ENCODE measurements at places on chromosomes 6 and 20.

DNA sequence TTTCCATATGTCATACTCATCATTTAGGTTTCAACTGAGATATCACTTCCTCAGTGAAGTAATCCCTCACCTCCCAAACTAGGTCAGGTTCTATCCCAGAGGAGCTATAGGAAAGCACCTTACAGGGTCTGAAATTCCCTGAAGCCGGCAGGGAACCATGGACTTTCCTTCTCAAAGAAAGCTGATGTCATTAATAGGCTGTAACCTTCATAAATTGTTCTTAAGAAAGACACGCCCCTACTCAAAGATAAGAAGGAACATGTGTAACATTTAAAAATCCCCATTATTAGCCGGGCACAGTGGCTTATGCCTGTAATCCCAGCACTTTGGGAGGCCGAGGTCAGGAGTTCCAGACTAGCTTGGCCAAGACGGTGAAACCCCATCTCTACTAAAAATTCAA is 50.0 kb upstream of the RNGTT start:
- no peak for DNase-seq

- no peak for DNase-seq
Measured at GRCh38 chr20:37892001-37892400, 10.9 kb upstream of the VSTM2L start.

- no peak for DNase-seq
Measured at GRCh38 chr6:148760258-148760534, 13.4 kb downstream of the UST start.

- DNase-seq: no peak
Measured at GRCh38 chr6:157954150-157955117, 27.2 kb upstream of the SYNJ2 start.

DNA sequence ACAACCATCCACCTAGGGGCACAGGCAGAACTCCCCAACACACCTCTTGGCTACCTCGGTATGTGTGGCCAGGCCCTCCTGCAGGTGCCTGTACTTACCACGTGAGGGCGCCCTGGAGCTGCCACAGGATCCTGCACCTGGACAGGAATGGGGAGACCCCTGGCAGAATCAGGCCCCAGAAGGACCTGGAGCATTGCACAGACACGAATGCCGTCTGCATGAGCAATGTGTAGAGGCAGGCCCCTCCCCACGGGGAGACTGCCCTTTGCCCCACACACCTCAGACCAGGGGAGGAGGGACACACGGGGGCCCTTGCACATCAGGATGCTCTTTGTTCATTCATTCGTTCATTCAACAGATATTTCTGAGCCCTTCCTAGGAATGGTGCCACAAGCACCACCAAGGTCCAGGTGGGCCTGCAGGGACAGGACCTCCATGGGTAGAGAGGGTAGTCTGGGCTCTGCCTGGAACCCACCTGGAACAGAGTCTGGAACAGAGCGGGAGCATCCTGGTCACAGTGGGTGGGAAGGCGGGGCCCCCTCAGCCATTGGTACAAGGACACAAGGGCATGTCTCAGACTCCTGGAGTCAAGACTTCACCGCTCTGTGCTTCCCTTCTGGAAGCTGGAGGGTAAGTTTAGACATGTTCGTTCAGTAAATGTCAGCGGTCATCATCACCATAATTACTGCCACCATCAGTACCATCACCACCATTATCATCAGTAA is 32.3 kb downstream of the YTHDF1 start:
- peak; percentile 45 for DNase-seq

GRCh38 chr6:139981768-139982181 is 607.3 kb upstream of the CITED2 start:
- DNase-seq: no peak

GRCh38 chr6:136669299-136669699 is 119.1 kb upstream of the MAP7 start:
- no peak for DNase-seq

DNA sequence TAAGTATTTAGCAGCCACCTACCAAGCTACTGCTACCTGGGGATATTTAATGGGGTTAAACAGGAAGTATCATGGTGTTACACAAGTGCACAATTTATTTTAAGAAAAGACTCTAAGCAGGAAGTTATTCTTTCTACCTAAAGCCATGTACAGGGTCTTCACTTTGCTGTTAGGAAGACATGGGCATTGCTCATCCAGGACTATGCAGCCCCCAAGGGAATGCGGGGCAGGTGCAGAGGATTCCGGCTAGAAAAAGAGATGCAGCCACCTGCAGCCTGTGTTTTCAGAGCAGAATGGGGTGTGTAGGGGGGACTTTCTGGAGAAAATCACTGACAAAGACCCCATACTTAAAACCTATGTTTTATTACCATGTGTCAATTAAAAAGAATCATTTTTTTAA is 399.1 kb upstream of the NOX3 start:
- no peak for DNase-seq

- no peak for DNase-seq
Measured at GRCh38 chr6:168377484-168377855, 57.9 kb upstream of the DACT2 start.

GRCh38 chr6:160427312-160428068 is 79.3 kb downstream of the SLC22A3 start:
- no peak for DNase-seq

GRCh38 chr6:73460056-73460455 is 1.5 kb upstream of the MTO1 start:
- no peak for DNase-seq

DNA sequence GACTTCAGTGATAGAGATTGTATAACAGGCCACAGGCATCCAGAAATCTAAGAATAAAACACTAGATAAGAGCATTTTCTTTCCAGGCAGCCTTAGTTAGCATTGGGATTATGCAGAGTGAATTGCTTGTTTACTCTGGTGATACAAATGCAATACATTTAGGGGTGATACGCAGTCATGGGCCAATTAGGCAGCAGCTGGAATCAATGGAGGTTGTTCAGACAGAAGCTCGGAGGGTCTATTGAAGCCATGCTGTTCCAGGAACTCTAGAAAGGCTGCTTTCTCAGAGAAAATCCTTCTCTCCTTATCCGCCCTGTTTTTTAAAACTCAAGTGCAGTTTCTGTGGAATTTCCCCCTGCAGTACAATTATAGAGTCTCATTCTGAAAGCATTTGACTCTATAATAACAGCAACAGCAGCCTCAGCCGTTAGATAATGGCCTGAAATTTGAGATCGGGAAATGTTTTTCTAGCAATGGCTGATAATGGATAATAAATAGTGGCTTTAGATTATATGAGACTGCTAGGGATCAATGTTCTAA is 364.3 kb upstream of the HS3ST5 start:
- no peak for DNase-seq

DNA sequence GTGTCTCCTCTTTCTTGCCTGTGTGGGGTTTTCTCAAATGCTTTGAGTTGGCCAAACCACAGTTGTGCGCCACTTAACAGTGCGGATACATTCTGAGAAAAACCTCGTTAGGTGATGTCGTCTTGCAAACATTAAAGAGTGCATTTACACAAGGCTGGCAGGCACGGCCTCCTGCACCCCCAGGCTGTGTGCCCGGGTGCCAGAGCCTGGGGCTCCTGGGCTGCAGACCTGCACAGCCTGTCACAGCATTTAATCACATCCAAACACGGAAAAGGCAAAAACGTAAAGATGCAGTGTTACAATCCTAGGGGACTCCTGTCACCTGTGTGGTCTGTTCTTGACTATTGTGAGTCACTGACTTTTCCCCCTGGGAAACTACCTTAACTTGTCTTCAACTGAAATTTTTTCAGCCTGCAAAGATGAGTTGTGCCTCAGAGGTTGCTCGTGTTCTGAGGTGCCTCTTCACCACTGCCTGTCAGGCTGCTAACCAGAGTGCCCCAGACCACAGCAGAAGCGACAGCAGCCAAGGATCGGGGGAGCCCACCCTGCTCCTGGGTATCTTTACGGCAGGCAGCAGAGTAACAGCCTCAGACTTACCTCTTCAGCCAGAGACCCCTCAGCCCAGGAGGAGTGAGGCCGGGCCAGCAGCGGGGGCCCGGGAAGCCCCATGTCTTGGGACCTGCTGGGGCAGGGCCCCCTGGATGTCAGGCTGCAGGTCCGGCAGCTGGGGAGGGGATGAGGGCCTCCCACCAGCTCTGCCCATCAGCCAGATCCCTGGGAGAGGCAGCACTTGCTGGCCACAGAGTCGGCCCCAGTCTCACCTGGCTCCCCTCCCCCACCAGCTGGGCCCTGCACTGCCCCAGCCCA is 683 bp upstream of the C20orf204 start:
- DNase-seq: no peak

- DNase-seq: no peak
Measured at GRCh38 chr6:48184648-48185047, 73.7 kb upstream of the PTCHD4 start.

- peak; percentile 51 for DNase-seq
Measured at GRCh38 chr6:47375426-47375825, 65.7 kb upstream of the TNFRSF21 start.

DNA sequence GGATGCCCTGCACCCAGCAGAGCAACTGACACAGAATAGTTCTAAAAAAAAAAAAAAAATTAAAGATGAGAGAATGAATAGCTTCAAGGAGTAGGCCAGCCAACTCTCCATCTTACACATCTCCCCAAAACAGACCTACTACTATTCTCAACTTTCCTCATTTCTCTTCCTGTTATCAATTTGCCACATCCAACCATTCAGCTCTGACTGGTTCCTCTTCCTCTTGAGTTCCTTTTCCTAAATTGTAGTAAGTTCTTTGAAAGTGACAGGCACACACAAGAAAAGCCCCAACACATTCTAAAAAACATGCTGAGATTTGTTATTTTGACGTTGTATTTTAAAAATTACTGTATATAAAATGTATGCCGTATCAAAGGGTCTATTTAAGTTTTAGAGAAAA is 117.2 kb downstream of the PDSS2 start:
- DNase-seq: peak; percentile 50

- peak; percentile 99 for DNase-seq
Measured at GRCh38 chr6:37050045-37050853, 44.8 kb downstream of the FGD2 start.

DNA sequence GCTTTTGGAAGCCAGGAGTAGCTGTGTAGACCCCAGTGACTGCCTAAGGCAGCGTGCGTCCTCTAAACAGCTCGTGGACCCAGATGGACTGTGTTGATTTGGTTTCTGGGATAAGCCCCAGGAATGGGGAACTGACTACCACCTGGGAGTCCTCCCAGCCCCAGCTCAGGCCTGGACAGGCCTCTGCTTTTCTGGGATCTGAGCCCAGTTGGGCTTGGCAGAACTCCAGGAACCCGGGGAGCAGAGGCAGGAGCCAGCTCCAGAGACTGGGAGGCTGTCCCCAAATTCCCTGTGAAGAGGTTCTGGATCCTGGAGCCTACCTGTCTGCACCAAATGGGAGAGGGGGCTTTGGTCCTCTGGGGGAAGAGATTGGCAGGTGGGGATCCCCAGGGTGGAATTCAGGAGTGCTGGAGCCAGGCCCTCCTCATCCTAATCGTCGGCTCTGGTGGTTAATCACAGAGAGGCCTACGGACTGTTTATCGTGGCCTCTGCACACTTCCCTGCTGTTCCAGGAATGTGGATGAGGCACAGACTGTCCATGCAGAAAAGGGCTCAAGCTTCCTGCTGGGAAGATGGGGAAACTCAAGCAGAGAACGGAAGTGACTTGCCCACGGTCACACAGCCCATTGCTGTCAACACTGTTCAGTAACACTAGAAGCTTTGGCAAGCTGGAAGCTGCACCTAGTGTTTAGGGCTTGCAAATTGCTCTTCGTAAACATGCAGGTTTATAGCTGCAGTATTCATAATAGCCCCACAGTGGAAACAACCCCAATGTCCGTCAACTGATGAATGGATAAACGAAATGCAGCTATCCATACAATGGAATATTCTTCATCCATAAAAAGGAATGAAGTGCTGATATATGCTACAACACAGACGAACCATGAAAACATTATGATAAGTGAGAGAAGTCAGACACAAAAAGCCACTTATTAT is 100.6 kb downstream of the KCNB1 start:
- DNase-seq: no peak

GRCh38 chr20:16314320-16314719 is 258.9 kb downstream of the KIF16B start:
- no peak for DNase-seq

GRCh38 chr6:133992992-133993680 is 40.1 kb downstream of the TBPL1 start:
- DNase-seq: no peak

DNA sequence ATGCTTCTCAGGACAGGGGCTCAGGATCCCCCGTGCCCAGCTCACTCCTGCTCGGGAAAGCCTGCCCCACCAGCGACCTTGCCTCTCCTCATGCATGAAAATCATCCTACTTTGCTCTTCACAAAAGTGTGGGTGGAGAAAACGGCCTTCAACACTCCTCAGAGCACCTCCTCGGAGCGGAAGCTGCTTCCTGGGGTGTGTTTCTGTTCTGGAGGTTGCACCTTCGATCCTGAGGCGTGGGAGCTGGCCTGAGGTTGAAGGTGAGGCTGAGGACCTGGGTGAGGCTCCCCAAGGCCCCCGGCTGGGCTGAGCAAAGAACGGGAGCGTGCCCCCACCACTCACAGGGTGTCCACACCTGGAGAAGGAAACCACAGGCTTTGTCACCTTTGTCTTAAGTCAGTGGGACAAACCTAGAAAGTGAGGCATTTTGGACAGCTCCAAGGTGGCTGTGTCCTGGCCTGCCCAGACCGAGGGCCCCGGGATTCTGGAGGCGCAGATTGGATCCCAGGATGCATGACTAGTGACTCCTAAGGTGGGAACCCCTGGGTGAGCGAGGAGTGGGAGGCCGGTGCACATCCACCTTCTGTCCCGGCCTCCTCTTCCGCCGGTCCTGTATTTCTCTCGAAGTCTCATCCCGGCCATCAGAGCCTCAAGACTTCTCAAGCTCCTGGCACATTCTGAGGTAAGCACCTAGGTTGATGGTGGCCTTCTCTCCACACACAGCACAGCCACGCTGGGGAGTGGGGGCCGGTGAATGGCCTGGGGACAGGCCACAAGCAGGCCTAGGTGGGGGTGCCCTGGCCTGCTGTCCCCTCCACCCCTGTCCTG is 104.7 kb downstream of the TMEM242 start:
- no peak for DNase-seq

DNA sequence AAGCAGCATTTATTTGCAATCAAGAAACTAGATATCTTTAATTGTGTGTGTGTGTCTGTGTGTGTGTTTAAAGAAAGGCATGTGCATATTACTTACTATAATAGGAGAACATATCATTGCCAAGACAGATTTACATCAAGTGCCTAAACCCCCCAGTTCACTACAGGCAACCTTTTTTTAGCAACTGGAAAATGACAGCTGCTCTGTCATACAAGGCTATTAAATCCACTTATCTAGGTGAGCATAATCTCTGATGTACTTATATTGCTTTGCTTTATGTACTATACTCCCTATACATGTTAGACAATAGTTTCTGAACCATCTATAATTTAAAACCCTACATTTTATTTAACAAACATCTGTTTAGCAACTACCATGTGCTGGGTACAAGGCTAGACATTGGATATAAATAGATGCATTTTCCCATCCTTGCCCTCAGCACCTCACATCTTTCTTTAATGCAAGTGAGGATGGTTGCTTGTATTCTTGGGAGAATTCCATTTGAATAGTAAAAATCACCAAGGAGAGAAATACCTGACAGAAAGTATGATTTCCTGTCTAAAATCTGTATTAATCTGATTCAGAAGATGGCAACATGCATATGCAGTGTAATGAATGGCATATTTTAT is 398.3 kb downstream of the LAMA2 start:
- no peak for DNase-seq

- peak; percentile 61 for DNase-seq
Measured at GRCh38 chr6:161370880-161371279, 97.0 kb upstream of the AGPAT4 start.
